Activated naive CD8-positive, alpha-beta T cell treated with anti-CD3 and anti-CD28 coated beads, Interleukin-2, amount 10 ng/mL, durations not matched to agents 7 days and 5 days (primary cell): ENCODE measurements at places on chromosomes 7 and 10.

DNA sequence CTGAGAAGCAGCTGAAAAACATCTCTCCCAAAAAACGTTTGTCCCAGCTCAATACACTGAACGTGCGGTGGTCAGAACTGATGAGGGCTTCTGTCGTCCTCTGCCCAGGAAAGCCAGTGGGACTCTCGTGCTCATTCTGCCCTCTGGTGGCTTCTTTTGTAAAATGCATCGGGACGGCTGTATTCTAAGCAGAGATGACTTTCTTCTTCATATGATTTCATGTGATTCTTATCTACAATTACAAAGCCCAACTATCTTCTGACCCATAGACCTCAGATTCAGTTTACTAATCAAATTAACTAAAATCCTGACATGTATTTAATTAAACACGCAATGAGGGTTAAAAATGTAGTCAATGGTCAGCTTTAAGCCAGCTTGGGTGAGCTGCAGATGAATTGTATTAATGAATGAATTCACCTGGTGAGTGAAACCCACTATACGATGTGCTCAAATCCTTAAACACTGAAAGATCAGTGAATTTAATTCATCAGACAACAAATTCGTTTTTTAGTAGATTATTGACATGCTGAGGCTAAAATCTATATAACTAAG lies 117.6 kb upstream of the FAM204A start:
- peak; percentile 51 for DNase-seq

DNA sequence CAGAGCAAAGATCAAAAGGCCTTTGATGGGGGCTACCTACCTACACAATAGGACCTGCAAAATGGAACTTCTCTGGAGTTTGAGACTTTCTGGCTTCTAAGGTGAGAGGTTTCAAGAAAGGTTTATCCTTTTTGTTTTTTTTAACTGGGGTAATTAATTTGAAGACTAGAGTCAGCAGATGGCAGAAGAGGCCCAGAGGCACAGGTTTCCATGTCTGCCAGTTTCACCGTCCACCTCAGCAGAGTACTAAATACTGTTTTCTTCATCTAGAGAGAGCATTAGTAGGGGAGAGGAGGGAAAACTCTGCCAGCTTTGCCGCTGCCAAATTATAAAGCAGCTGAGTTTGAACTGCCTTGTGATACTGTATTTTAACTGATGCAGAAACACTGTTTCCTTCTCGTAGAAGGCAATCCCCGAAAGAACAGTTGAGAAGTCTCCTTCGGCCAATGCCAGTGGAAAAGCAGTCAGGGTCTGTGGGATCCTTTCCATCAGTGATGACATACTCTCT lies 138.7 kb downstream of the SLC25A13 start:
- DNase-seq: no peak

- DNase-seq: peak; percentile 34
Observed at GRCh38 chr7:129951226-129952085, 1.3 kb downstream of the UBE2H start.

GRCh38 chr7:74175340-74175739 lies 1.2 kb downstream of the EIF4H start:
- no peak for DNase-seq

DNA sequence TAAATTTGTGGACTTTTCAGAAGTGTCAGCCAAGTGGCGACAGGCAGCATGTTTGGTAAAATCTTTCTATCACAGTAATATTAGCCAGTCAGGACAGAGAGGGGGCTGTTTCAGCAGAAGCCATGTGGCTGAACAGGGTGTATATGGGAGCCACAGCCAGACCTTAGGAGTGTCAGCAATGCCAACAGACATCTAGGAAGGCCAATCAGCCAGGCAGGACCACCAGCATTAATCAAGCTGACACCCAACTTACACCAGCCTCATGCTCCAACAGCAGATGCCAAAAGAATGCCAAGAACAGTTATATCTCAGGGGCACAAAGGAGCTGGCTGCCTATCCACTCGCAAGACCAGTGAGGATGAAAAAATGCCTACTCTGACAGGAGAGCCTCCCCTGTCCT lies 54.8 kb downstream of the RAPGEF5 start:
- DNase-seq: no peak

DNA sequence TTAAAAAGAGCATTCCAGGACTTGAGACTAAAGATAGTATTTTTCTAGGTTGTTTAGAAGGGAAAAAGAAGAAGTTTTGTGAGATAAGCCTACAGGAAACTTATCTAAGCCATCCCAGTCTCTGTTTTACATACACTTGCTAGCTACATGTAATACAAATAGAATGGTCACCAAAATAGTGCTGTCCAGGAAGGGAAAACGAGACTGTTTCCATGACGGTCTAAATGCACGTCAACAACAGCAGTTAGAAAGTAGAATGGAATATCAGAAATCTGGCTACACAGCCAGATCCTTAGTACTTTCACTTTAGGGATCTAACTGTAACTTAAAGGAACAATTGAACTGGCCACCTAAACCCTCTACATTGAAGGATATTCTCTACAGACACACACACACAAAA lies 117.6 kb downstream of the TSPAN12 start:
- no peak for DNase-seq

DNA sequence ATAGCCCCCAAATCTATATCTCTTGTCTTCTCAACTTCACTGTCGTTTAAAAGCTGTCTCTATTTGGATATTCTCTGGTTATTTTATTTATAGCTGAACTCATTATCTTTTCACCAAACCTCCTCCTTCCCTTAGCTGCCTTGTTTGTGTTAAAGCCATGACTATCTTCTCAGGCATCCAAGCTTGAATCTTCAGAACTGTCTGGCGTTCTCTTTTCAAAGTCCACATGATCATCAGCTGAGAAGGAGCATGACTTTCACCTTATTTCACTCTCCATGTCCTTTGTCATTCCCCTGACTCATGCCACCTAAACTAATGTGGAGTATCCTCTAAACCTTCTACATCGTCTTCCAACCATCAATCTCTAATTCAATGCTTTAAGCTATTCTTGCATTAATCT lies 5.7 kb upstream of the GLCCI1 start:
- DNase-seq: no peak

DNA sequence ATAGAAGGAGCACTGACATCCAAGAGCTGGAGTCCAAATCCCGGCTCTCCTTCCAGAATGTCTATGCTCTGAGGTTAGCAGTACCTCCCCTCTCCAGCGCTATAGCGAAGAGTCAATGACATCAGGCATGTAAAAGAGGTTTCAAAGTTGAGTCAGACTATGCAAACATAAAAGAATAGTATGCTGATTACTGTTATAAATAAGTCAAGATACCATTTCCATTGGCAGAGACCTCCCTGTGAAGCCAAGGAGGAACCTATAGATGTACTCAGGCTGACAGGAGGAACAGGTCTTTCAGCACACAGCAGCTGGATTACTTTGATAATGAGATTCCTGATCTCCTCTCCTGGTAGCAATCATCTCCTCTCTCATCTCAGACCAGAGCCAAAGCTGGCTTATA lies 103.9 kb upstream of the EFCAB10 start:
- DNase-seq: no peak

GRCh38 chr10:44261296-44261695 lies 123.6 kb downstream of the CXCL12 start:
- DNase-seq: no peak

- no peak for DNase-seq
Observed at GRCh38 chr10:12344375-12345110, 4.8 kb upstream of the CAMK1D start.

- DNase-seq: no peak
Observed at GRCh38 chr10:91689731-91690168, 56.9 kb upstream of the PPP1R3C start.

DNA sequence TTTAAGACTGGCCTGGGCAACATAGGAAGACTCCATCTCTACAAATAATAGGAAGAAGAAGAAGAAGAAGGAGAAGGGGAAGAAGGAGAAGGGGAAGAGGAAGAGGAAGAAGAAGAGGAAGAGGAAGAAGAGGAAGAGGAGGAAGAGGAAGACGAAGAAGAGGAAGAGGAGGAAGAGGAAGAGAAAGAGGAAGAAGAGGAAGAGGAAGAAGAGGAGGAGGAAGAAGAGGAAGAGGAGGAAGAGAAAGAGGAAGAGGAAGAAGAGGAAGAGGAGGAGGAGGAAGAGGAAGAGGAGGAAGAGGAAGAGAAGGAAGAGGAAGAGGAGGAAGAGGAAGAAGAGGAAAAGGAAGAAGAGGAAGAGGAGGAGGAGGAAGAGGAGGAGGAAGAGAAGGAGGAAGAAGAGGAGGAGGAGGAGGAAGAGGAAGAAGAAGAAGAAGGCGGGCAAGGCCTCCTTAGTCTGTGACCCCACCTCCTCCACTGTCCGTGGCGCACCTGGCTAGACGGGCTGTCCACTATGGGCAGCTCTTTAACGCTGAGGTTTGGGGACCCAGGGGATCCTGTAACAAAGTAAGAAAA lies 28.8 kb upstream of the ZFAND2A start:
- no peak for DNase-seq

GRCh38 chr7:69373171-69374043 lies 224.9 kb upstream of the AUTS2 start:
- no peak for DNase-seq

- no peak for DNase-seq
Observed at GRCh38 chr10:34996843-34997242, 93.3 kb downstream of the CUL2 start.

DNA sequence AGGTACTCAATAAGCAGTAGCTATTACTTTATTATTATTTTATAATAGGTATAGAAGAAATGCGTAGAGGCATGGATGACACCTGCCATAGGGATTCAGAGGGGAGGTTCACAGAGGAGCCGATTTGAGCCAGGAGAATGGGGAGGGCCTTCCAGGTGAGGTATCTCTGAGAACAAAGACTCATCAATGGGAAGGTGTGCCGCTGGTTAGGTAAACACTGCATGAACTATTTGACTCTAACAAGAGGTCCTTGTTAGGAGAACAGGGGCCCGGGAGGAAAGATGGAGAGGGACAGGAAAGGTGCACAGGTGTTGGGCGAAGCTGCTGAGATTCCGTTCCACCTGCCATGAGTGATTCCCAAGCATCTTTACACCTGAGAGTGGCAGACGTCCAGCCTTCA lies 41.8 kb upstream of the TMEM273 start:
- DNase-seq: no peak

GRCh38 chr10:17077346-17077781 lies 52.2 kb downstream of the CUBN start:
- DNase-seq: no peak

GRCh38 chr10:21501731-21502347 lies 23.6 kb downstream of the SKIDA1 start:
- no peak for DNase-seq

DNA sequence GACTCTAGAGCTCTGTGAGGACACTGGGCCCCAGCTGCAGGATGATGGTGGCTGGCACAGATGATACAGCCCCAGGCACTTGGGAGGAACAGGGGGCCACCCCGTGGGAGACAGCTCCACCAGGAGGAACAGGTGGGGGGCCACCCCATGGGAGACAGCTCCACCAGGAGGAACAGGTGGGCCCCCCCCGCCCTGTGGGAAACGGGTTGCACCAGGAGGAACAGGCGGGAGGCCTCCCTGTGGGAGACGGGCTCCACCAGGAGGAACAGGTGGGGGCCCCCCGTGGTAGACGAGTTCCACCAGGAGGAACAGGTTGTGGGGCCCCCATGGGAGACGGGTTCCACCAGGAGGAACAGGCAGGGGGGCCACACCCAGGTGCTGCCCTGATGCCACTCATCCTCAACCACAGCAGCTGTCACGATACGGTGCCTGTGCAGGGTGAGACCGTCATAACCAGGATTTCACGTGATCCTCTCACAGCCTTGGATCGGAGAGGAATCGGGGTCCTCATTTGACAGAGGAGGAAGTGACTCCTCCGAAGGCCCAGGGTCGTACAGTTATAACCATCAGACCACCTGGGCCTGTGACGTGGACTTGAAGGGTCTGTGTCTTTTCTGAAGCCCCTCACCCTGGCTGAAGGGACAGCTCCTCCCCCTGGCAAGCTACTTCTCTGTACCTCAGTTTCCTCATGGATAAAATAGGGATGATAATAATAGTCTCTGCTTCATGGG lies 49.2 kb upstream of the NANOS1 start:
- no peak for DNase-seq

DNA sequence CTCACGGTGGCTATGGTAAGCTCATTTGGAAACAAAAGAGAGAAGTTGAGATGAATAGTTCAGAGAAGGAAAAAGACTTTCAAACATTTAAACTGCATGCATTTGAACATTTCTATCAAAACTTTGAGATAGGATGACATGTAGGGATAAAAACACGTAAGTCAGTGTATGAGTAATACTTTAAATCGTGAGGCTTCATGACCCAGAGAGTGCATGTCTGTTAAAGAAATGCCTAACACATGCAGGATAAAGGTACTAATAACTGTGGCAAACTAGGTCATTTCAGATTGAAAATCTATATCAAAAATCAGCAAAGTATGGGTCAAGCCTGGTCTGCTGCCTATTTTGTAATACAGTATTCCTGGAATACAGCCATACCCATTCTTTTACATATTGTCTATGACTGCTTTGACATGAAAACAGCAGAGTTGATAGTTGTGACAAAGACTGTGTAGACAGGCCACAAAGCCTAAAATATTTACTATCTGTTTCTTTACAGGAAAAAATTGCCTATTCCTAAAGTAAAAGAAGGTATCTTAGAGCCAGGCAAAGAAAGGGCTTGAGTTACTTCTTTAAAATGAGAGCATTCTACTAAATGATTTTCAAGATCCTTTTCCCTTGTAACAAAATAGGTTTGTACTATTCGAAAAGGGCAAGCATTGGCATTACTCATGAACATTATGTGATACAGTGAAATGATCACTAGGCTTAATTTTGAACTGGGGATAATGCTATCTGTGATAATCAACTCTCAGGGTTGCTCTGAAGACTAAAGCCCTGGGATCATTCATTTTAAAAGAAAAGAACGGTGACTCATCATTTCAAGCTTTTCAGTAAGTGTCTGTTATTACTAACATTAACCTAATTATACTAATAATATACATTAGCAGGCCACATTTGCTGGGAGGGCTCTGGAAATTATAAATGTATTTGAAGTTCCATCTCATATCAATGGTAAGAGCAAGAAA lies 185.9 kb downstream of the CRPPA start:
- DNase-seq: no peak

- no peak for DNase-seq
Observed at GRCh38 chr7:151844071-151844824, 32.7 kb downstream of the PRKAG2 start.

GRCh38 chr10:128000471-128001362 lies 93.8 kb downstream of the PTPRE start:
- no peak for DNase-seq

DNA sequence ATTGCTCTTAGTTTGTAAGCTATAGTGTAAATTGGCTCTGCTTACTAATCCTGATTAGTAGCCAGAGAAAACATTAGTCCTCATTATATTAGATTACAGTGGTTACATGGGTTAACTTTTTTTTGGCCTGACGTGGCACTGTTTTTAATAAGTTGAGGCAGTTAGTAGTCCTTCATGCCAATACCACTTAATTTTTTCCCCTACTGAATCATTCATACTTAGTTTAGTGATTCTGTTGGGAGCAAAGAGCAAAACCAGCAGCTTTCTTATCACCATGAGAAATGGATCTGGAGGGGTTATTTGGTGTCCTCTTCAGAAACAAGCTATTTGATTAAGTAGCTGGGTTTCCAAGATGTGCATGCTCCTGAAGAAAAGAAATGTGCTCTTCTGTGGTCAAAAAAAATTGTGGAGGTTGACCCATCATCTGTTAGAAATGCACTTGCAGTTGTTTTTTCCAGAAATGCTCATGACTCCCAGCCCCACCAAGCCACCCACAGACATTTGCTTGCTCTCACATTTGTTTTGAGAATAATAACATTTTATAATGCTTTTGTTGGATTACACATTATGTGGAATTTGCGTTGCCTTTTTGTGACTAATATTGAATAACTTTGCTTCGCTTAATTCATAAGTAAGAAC lies 258.5 kb downstream of the HDAC9 start:
- DNase-seq: no peak
